ENCODE measurements at places on chromosomes 16 and 17.

- no peak for DNase-seq
Measured at GRCh38 chr17:40526668-40527067, 25.2 kb upstream of the TNS4 start.

GRCh38 chr17:76147211-76148014 is 6.4 kb upstream of the FOXJ1 start:
- DNase-seq: no peak

DNA sequence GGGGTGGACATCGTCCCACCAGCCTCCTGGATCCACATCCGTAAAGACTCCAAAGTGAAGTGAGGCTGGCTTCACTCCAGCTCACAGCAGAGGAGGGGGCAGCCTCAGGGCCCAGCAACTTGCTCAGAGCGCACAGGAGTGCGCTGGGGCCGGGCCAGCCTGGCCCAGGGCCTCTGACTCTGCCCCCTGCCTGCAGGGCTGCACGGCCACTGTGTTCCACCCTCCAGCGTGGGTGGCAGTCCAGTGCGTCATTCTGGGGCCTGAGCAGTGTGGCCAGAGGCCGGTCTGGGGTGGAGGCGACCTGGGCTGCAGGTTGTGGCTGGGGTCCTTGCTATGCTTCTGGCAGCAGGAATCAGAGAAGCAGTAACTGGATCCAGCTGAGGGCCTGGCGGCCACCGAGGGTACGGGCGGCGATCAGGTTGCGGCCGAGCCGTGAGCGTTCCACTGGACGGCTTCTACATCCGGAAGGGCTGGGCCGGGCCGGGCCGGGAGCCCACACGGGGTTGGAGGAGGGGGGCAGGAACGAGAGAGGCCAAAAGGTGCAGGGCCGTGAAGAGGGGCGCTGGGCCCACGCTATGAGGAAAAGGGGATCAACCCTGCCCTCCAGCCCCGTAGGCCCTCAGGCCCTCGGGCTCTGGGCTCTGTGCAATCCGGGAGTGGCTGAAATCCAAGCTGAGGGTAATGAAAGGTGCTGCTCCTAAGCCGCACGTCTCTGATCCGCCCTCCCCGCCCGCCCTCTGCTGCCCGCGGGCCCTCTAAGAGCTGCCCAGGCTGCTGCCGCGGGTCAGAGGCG is at the start of gene FSCN2:
TSS of gene FSCN2 (plus strand) at position 787 of the 793 bp plus-strand sequence. CDS start 155 bp downstream, outside the sequence.
- no peak for DNase-seq

GRCh38 chr17:66579556-66579955 is 255.4 kb upstream of the CACNG5 start:
- DNase-seq: no peak

DNA sequence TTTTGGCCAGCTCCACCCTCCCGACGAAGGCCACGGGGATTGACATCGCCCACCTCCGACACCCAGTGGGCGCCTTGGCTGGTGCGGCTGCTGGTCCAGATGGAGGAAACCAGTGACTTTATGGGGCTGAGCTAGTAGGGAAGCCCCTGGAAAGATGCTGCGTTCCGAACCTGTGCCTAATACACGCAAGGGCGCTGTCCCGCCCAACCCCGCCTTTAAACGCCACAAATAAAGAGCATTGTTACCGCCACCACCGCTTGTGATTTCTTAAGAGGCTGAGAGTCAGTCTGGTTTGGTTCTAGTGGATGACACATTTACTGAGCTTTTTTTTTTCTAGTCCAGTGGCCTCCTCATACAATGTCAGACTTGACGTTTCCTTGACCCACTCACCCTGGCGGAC is 107.9 kb downstream of the AATF start:
- DNase-seq: no peak

GRCh38 chr17:48160177-48161081 is 52.9 kb downstream of the SNX11 start:
- DNase-seq: peak; percentile 91

- no peak for DNase-seq
Measured at GRCh38 chr17:77332981-77333685, 192.4 kb downstream of the SEC14L1 start.

- DNase-seq: no peak
Measured at GRCh38 chr17:21239680-21240368, 13.4 kb downstream of the NATD1 start.

- no peak for DNase-seq
Measured at GRCh38 chr17:5986644-5987043, 83.5 kb upstream of the WSCD1 start.

DNA sequence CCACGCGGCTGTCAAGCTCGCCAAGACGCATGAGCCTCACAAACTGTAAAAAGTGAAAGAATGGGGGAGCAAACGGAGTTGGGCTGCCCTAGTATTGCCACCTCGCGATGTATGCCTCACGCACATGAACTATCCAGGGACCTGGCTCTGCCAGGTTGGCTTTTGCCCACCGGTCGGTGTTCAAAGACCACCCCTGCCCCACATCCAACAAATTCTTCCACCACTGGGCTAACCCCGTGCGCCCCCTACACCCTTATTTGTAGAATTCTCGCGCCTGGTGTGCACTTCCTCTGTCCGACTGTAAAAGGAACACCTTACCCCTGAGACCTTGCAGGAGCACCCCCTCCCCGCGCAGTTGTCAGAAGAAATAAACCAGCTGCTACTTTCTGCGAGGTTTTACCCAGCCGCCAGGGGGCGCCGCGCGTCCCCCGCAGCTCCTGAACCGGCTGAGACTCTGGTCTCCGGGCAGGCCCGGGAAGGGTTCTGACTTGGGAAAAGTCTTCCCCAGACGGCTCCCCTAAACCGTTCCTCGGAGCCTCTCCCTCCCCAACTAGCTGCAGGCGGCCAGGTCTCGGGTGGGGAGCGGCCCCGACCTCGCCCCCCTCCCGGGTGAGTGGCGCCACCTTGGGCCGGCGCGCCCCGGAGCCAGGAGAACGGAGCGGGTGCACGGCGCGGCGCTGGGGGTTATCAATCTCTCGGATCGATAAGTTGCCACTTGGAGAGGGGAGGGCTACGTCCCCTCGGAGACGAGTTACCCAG is 1.7 kb upstream of the ZNF423 start:
- DNase-seq: no peak

GRCh38 chr16:23254338-23254737 is 47.8 kb upstream of the SCNN1B start:
- no peak for DNase-seq

GRCh38 chr17:50798424-50799288 is 31.3 kb upstream of the ANKRD40CL start:
- no peak for DNase-seq

DNA sequence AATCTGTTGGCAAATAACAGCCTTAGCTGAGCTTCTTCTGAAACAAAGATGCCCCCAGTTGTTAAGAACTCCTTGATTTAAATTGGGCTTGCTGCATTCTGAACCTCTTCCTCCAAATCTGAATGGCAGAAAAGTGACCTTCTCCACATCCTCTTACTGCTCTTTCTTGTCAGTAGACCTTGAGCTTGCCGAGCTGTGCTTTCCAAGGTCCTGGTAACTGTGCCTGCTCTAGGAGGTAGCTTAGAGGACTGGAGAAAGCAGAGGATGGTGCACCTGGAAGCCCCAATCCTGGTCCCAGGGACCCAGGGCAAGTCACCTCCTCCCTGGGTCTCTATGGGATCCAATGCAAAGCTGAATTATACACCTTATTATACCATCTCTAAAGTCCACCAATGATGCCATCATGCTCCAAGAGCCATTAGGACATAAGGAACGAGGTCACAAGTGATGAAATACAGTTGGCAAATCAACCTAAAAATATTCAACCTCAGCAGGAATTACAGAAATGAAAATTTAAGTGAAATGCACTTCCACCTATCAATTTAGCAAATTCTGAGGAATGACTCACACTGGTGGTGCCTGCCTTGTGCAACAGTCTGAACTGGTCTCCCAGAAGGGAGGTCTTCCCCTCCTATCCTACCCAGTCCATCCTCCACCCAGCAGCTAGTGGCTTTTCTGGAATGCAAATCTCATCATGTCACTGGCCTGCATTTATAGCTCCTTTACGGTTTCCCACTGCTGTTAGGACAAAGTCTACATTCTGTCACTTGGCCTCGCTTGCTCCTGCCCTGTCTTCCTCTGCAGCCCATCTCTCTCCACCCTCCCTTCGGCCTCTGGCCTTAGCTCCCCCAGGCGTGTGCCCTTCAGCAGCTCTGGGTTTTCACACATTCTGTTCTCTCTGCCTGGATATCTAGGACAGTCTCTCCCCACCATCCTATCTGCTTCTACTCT is 36.6 kb downstream of the TOM1L2 start:
- DNase-seq: no peak

DNA sequence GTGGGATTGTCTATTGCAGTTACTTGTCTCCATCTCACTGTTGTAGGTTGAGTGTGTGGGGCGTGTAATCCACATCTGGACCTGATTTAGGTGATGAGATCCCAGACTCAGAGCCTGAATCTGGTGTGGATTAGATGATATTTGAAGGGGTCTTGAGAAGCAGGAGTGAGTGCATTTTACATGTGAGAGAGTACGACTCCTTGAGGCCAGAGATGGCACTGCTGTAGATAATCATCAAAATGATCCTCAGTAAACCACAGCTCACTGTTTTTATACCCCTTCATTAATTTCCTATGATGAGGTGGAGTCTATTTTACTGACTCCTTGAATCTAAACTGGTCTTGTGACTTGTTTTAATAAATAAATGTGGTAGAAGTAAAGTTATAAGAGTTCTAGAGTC is 732.5 kb downstream of the KCNJ2 start:
- no peak for DNase-seq

GRCh38 chr16:86307514-86307903 is 202.8 kb upstream of the FOXF1 start:
- DNase-seq: no peak

GRCh38 chr16:88780142-88781062 is 4.6 kb downstream of the PIEZO1 start:
- DNase-seq: no peak

- no peak for DNase-seq
Measured at GRCh38 chr16:59339871-59340270, 605.8 kb upstream of the GOT2 start.

- no peak for DNase-seq
Measured at GRCh38 chr17:61462719-61463315, 10.6 kb downstream of the TBX4 start.

DNA sequence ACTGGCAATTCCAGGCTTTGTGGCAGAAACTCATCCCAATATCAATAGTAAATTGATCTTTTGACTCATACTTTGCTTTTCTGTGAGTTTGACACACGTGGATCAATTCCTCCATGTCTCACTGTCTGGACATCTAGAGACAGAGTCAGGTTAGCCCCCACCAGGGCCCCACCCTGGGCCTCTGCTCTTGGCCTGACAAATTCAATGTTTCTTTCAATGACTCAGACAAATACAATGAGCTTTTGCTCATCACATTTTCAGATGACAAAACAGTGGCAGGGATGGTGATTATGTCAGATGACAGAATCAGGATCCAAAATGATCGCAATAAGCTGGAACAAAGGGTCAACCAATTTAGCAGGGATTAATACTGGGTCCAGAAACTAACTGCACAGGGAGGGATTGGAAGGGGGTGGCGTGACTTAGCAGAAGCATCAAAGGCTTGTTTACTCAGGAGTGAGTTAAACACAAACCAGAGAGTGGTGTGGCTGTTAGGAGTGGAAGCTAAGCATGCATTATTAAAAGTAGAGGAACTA is 90.5 kb upstream of the ASIC2 start:
- no peak for DNase-seq

DNA sequence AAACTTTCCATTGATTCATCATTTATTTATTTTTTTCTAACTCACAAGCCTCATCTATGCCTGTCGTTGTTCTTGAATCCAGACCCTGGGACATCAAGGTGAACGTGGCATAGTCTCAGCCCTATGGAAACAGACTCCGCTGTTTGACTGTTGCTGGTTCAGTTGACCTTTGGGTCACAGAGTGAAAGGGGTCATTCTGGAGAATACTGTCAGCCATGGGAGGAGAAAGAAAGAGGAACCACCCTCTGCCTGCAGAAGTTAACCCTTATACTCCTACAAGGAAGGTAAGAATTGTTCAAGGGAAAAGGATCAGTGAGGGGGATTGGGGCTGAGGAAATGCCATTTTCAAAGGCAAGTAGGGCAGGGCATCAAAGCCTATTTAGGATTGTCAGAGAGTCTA is 387.6 kb upstream of the MAF start:
- no peak for DNase-seq

DNA sequence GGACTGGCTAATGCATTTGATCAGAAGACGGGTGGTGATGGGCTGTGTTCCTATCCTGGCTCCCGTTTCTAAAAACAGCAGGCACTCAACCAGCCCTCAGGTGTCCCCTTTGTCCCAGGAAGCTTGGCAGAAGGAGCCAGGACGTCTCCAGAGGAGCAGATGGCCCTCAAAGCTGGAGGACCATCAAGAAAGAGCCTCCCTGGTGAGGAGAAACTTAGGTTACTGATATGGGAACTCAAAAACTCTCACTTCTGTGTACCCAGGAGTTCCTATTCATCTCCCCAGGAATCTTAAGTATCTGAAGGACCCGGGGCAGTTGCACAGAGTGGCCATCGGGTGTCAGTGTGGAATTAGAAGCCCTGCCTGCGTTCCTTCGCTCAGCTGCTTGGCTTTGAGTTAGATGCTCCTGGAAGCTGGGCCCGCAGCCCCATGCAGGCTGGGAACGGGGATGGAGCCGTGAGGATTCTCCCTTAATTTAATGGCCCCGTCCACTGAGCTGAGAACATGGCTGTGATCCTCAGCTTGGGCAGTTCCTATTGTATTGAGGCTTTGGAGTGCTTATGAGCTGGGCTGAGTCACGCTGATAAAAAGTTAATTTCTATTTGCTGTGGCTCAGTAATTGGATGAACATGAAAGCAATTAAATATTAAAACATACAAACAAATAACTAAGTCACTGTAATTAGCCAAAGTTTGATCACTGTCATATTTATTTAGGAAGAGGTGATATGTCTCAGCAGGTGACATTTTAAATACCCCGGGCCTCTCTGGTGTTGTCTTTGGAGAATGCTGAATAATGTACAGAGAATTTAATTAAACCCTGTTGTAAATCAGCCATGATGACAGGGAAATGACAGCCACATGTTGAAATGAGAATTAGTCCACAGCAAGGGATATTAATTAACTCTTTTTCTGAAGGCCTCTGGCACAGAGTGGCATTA is 402.1 kb downstream of the SEC14L1 start:
- DNase-seq: peak; percentile 65

- no peak for DNase-seq
Measured at GRCh38 chr17:70091005-70091568, 16.1 kb downstream of the KCNJ16 start.

DNA sequence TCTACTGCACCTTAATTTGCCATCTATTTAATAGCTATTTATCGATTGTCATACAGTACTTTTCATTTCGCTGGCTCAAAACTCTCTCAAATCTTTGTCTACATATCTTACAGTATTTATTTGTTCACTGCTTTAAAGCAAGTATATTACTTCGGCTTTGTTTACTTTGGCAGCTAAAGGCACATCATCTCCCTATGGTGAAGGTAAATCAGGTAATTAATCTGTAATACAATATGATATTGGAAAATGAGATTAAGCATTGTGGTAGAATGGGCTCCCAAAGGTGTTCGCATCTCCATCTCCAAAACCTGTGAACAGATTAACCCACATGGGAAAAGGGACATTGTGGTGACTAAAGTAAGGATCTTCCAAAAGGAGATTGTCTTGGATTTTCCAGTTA is 6.5 kb downstream of the TMEM170A start:
- no peak for DNase-seq
